ENCODE measurements at places on chromosomes 3 and 15. TPM values are rescaled to one million over a fixed set of nuclear protein-coding genes. Genes with fewer than 3 reads are reported as not detected.

Gene OR4M2
- polyA plus RNA-seq: not detected

DNA sequence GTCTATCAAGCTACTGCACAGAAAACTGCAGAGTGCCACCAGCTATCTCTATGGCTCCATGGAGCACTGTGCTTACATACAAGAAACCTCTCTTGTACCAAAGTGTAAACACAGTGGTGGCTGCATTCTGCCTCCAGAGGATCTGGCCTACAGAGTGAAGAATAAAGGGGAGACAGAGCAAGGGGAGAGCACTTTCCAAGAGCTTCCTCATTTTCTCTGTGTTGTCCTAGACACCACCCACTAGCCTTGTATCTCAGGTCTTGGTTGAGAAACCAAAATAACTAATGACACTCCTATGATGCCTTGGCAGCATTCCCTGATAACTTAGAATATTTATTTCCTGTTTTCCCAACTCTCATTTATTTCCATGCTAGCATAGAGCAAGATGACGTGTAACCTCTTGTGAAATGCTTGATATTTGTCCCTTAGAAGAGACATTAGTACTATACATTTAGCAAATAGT, 56.9 kb upstream of the PHLDB2 start:
- no peak overlapping the region for H3K4me3 ChIP-seq
- H3K36me3 ChIP-seq: no peaks in the 10 kb centered on the region
- H3K4me1 ChIP-seq: peaks cover 14% of the 10 kb centered on the region
- H3K27ac ChIP-seq: peak overlapping the region; percentile 91
- no peaks in the 10 kb centered on the region for H3K27me3 ChIP-seq
- no peak for DNase-seq

GRCh38 chr3:71513515-71513914, 70.0 kb downstream of the FOXP1 start:
- no peaks in the 10 kb centered on the region for H3K27me3 ChIP-seq
- H3K4me1 ChIP-seq: no peaks in the 10 kb centered on the region
- H3K27ac ChIP-seq: no peak overlapping the region
- H3K36me3 ChIP-seq: no peaks in the 10 kb centered on the region
- DNase-seq: no peak

Gene TMC3
- polyA plus RNA-seq: 0.02 TPM

DNA sequence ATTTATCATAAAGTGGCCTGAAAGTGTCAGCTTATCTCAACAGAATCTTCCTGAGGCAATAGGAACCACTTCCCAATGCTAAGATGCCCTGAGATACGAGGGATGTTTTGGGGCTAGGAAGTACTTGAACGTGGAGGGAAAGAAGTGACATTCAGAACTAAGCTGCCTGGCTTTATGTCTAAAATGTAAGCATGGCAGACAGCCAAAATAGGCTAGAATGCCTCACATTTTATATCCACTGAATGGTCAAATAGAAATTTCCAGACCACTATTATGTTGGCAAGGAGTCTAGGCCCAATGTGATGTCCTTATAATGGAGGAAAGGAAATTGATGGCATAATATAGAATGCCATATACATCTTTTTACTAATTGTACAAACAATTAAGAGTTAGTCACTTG, 154.9 kb downstream of the PEX5L start:
- H3K27me3 ChIP-seq: peaks cover under 1% of the 10 kb centered on the region
- no peaks in the 10 kb centered on the region for H3K4me1 ChIP-seq
- H3K27ac ChIP-seq: no peak overlapping the region

DNA sequence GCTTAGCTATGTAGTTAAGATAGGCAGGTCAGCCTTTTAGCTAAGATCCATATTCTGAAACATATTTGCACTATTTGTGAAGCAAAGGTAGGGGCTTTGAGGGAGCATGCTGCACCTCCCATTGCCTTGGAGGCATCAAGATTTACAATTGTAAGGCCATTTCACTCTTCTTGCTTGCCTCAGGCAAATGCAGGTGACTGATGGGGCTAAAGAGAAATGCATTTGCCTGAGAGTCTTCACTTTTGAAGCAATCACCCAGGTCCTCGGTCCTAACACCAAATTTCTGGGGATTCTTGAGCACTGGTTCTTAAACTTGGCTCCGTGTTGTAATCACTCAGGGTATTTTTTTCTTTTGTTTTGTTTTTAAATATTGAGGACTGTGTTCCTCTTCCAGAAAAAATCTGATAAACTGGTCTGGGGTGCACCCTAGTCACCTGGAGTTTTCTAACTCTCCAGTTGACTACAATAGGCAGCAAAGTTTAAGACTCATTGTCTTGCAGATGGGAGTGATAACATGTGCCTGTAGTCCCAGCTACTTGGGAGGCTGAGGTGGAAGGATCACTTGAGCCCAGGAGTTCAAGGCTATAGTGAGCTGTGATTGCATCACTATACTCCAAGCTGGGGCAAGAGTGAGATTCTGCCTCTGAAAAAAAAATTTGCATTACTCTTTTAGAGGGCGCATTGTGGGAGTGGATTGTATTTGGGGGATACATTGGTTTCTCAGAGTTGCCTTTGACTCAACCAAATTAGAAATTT, 68.1 kb downstream of the EOMES start:
- no peak for DNase-seq
- no peaks in the 10 kb centered on the region for H3K27me3 ChIP-seq
- H3K36me3 ChIP-seq: no peaks in the 10 kb centered on the region
- H3K27ac ChIP-seq: no peak overlapping the region

Gene CAV3
- polyA plus RNA-seq: not detected

Gene GRAMD2A
- not detected for polyA plus RNA-seq

DNA sequence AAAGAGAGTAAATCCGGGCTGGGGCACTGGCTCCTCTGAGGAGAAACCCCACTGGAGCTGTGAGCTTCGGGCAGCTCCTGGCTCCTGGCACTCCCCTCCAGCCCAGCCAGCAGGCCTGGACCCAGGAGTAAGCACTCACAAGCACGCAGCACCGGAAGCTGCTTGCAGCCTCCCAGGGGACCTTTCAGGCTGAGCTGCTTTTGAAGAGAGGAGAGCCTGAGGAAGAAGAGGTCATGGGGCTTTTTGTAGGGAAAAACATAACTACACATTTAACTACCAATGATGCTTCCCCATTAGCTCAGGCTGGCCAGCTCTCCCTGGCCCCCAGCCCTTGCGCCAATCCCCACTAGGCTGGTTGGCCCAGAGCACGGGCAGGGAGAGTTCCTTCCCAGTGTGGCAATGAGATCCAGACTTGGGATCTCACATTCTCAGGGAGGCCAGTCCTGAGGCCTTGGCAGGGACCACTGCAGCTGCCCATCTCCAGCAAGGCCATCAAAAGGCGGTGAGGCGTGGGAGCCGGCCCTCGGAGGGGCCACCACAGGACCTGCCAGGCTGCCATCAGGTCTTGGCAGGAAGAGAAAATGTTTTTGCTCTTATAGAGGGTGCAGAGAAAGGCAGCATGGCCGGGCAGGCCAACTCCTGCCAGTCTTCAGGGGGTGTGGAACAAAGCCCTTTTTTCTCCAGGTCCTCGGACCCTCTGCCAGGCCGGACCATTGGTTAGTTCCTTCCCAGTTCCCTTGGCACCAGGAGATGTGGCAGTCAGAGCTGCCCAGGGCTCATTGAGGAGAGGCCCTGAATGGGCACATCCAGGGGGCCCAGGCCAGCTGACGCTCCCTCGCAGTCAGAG, 41.5 kb upstream of the MFGE8 start:
- no peaks in the 10 kb centered on the region for H3K4me1 ChIP-seq
- DNase-seq: no peak
- H3K27me3 ChIP-seq: no peaks in the 10 kb centered on the region

GRCh38 chr3:12536423-12536822, 8.9 kb downstream of the MKRN2OS start:
- no peaks in the 10 kb centered on the region for H3K27me3 ChIP-seq
- DNase-seq: no peak
- H3K4me1 ChIP-seq: no peaks in the 10 kb centered on the region
- H3K36me3 ChIP-seq: peaks cover 2% of the 10 kb centered on the region
- no peak overlapping the region for H3K27ac ChIP-seq
- no peak overlapping the region for H3K4me3 ChIP-seq

- no peaks in the 10 kb centered on the region for H3K36me3 ChIP-seq
- no peak overlapping the region for H3K27ac ChIP-seq
- no peak for DNase-seq
These were observed 695.2 kb downstream of the TUSC7 start for GRCh38 chr3:117404730-117405129.

Gene CHST13
- 28.3 TPM for polyA plus RNA-seq

- H3K27ac ChIP-seq: no peak overlapping the region
- DNase-seq: no peak
- H3K4me1 ChIP-seq: peaks cover 7% of the 10 kb centered on the region
- no peak overlapping the region for H3K4me3 ChIP-seq
These were observed 53.7 kb downstream of the RGMA start for GRCh38 chr15:93035092-93035915.

Gene PLA2G4F
- polyA plus RNA-seq: not detected

GRCh38 chr3:46930166-46930944, 46.2 kb downstream of the CCDC12 start:
- peak overlapping the region; percentile 6 for H3K27ac ChIP-seq
- no peak for DNase-seq
- H3K4me3 ChIP-seq: no peak overlapping the region
- H3K36me3 ChIP-seq: peaks cover 2% of the 10 kb centered on the region

Gene CPNE4
- not detected for polyA plus RNA-seq

DNA sequence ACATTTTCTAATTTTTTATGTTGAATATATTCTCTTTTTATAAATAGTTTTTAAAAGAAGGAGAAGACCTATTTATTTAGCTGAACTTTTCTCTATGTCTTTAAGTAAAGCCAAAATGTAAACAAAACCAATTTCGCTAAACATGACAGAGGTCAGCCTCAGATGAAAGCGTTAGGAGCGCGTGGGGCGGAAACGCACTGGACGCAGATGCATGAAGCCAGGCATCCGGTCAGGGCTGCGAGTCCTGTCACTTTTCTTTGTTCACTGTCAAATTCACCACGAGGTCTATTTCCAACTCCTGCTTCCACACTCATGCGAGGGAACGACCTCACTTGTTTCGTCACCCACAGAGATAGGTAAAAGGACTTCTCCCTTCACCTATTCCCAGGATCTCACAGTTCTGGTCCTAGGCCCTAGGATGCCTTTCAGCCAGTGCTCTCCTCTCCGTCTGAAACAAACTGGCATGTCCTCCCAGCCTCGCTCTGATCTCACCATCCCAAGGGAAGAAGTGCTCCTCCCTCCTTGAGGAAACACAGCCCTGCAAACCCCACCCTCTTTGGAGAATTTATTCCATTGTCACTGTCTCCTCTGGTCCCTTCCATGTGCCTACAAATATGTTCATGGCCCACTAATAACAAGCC, 57.9 kb downstream of the ITGB5 start:
- no peak overlapping the region for H3K27ac ChIP-seq
- DNase-seq: no peak
- H3K36me3 ChIP-seq: peaks cover 12% of the 10 kb centered on the region
- H3K4me1 ChIP-seq: peaks cover 6% of the 10 kb centered on the region
- H3K27me3 ChIP-seq: no peaks in the 10 kb centered on the region

DNA sequence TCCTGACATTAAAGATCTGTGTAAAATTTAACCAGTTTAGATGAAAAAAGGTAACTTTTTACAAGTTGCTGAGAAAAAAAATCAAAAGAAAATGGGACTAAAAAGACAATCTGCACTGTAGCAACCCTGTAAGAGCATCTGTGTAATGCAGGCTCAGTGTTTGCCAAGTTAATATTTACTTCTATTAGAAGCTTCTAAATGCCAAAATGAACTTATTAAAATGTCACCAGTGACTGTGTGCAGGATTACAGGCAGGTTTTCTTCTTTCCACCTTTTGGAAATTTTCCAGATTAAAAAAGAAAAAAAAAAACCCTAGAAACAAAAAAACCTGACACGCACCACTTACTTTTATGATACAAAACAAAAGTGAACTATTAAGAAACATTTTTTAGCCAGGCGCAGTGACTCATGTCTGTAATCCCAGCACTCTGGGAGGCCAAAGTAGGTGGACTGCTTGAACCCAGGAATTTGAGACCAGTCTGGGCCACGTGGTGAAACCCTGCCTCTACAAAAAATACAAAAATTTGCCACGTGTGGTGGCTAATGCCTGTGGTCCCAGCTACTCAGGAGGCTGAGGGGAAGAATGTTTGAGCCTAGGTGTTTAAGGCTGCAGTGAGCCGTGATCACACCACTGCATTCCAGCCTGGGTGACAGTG, 87.2 kb downstream of the TJP1 start:
- peaks cover 10% of the 10 kb centered on the region for H3K36me3 ChIP-seq
- DNase-seq: no peak
- H3K4me1 ChIP-seq: peaks cover 11% of the 10 kb centered on the region
- H3K27me3 ChIP-seq: no peaks in the 10 kb centered on the region

- DNase-seq: no peak
- no peak overlapping the region for H3K4me3 ChIP-seq
- H3K27me3 ChIP-seq: no peaks in the 10 kb centered on the region
- H3K27ac ChIP-seq: no peak overlapping the region
These were observed 117.0 kb downstream of the FILIP1L start for GRCh38 chr3:99997293-99997692.

- no peak overlapping the region for H3K27ac ChIP-seq
- no peak overlapping the region for H3K4me3 ChIP-seq
- H3K4me1 ChIP-seq: peaks cover 64% of the 10 kb centered on the region
- H3K36me3 ChIP-seq: peaks cover 16% of the 10 kb centered on the region
- DNase-seq: peak; percentile 30
These were observed 29.7 kb downstream of the HDC start for GRCh38 chr15:50235794-50236193.

DNA sequence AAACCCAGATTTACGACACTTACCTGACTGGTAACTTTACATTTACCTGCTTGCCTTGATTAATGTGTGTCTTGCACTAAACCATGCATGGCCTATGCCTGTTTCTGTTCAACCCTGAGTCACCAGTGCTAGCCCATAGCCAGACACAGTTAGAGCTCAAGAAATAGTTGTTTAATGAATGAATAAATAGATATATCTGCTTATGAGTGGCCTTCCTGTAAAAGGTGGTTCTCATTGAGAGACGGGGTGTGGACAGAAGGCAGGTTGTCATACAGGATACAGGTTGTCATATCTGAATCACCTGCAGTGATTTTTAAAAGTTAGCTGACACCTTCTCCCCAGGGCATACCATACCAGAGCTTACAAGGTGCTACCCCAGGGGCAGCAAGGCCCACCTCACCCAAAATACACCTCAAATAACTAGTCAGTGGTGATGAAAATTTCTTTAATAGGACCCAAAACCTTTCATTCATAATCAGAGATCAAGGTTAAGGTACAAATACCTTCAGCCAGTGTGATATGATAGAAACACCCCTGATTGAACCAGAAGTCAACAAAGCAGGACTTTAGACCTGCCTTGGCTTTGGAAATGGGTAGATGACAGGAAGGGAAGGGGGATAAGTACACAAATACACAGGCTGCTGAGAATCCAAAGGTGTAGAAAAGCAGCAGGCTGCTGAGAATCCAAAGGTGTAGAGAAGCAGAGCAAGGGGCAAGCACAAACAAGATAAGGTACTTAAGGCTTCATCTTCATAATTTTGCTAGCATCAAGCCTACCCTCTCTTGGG, 45.4 kb upstream of the TSC22D2 start:
- no peaks in the 10 kb centered on the region for H3K27me3 ChIP-seq
- peaks cover 8% of the 10 kb centered on the region for H3K4me1 ChIP-seq
- no peak for DNase-seq
- H3K36me3 ChIP-seq: no peaks in the 10 kb centered on the region
- no peak overlapping the region for H3K4me3 ChIP-seq
- H3K27ac ChIP-seq: peak overlapping the region; percentile 45

- H3K27me3 ChIP-seq: no peaks in the 10 kb centered on the region
- no peak for DNase-seq
- H3K4me1 ChIP-seq: no peaks in the 10 kb centered on the region
- no peak overlapping the region for H3K4me3 ChIP-seq
These were observed 12.5 kb downstream of the OXNAD1 start for GRCh38 chr3:16277471-16277870.

Gene DNAH12
- polyA plus RNA-seq: 0.08 TPM

Measured in liver (tissue), 10 donors.